Right lobe of liver (tissue), 6 donors: ENCODE measurements at places on chromosomes 7 and 10.
A peak's percentile ranks its signal among the peaks of the same experiment; 100 is the strongest.

DNA sequence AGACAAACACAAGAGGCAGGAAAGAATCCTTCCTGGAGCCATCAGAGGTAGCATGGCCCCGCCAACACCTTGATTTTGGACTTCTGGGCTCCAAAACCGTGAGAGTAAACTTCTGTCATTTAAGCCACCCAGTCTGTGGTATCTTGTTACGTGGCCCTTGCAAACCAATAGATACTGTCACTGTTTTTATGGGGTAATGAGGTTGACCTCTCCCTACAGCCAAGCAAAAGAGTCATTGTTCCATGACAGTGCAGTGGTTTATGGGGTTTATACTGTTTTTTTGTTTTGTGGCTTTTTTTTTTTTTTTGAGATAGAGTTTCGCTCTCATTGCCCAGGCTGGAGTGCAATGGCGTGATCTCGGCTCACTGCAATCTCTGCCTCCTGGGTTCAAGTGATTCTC, 32.8 kb downstream of the KIAA1549 start:
- no peak for DNase-seq
- H3K27ac ChIP-seq, result no peak overlapping the region
- no peaks in the 10 kb centered on the region for H3K4me1 ChIP-seq
- H3K4me3 ChIP-seq, result no peak overlapping the region
- H3K27me3 ChIP-seq, result no peaks in the 10 kb centered on the region
- H3K36me3 ChIP-seq, result no peaks in the 10 kb centered on the region

DNA sequence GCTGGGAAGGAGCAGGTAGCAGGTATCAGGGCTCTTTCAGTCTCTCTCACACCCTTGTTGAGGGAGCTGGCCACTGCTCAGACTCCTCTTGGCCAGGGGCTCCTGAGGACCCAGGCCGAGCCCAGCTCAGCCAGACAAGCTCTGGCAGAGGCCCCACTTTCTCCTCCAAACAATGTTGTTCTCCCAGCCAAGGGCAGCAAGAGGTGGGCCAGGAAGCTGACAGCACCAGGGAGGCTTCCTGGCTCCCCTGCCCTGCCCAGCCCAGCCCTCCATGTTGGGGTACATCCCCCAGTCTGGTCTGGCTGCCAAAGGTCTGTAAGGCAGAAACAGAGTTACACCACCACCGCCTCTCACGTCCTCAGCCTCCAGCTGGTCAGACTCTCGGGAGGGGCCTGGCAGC, 33.9 kb upstream of the COL13A1 start:
- no peaks in the 10 kb centered on the region for H3K27me3 ChIP-seq
- H3K4me3 ChIP-seq, result no peak overlapping the region
- H3K27ac ChIP-seq, result no peak overlapping the region
- no peak for DNase-seq
- H3K36me3 ChIP-seq, result no peaks in the 10 kb centered on the region

GRCh38 chr7:6074612-6075380, 43.6 kb downstream of the ANKRD61 start:
- DNase-seq, result no peak
- H3K27ac ChIP-seq, result no peak overlapping the region
- no peaks in the 10 kb centered on the region for H3K27me3 ChIP-seq
- no peaks in the 10 kb centered on the region for H3K4me1 ChIP-seq
- no peak overlapping the region for H3K4me3 ChIP-seq
- H3K36me3 ChIP-seq, result no peaks in the 10 kb centered on the region

GRCh38 chr10:28400176-28400575, 97.3 kb upstream of the MPP7 start:
- H3K27me3 ChIP-seq, result no peaks in the 10 kb centered on the region
- no peak for DNase-seq
- H3K4me1 ChIP-seq, result no peaks in the 10 kb centered on the region
- no peaks in the 10 kb centered on the region for H3K36me3 ChIP-seq

DNA sequence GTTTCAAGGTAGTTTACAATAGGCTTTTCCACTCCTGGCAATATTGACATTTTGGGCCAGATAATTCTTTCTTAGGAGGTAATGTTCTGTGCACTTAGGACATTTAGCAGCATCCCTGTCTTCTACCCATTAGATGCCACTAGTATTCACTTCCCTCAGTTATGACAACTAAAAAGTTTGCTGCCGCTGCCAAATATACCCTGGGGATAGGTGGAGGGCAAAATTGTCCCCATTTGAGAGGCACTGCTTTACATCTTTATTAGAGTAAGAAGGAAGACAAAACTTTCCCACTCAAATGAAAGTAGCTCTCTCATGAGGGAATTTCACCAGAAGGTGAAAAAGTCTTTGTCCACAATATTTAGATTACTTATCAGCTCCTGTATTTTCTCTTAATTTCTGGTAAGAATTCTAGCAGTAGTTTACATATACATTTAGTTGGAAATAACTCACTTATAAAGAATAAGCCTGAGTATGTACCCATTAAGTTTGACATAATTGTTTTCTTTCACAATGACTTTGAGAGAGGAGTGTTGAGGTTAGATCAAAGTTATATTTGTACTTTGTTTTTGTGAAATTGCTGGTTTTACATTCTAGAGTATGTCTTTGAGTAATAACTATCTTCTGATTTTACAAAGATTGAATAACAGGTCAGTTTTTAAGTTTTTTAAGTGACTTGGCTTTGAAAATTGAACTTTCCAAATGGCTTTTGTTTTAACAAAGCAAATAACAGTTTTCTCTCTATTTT, 46.0 kb downstream of the HELLS start:
- H3K27me3 ChIP-seq, result no peaks in the 10 kb centered on the region
- no peak overlapping the region for H3K27ac ChIP-seq
- no peak for DNase-seq
- H3K36me3 ChIP-seq, result no peaks in the 10 kb centered on the region
- no peak overlapping the region for H3K4me3 ChIP-seq
- H3K4me1 ChIP-seq, result no peaks in the 10 kb centered on the region

DNA sequence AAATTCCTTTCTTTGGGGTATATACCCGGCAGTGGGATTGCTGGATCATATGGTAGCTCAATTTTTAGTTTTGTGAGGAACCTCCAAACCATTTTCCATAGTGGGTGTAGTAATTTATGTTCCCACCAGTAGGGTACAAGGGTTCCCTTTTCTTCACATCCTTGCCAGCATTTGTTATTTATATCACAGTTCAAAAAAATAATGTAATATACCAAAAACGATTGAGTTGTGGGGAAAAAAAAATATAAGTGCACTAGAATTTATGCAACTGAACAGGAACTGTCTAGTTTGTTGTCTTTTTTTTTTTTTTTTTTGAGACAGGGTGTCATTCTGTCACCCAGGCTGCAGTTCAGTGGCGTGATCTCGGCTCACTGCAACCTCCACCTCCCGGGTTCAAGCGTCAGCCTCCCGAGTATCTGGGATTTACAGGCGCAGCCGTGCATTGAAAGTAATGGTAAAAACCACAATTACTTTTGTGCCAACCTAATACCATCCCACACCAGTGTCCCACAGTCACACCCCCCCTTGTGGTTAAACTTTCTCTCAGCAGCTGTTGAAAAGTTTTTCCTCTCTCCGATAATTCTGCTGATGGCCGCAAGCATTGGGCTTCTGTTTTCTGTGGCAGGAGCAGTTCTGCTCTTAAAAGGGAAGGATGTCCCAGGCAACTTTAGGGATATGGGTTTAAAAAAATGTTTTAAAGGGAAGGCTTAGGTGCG, 6.8 kb upstream of the LAT2 start:
- no peak for DNase-seq
- no peaks in the 10 kb centered on the region for H3K27me3 ChIP-seq
- no peaks in the 10 kb centered on the region for H3K4me1 ChIP-seq
- H3K36me3 ChIP-seq, result no peaks in the 10 kb centered on the region
- H3K27ac ChIP-seq, result no peak overlapping the region

- peaks cover 14% of the 10 kb centered on the region for H3K4me1 ChIP-seq
- no peak for DNase-seq
- H3K27ac ChIP-seq, result no peak overlapping the region
- no peak overlapping the region for H3K4me3 ChIP-seq
- H3K36me3 ChIP-seq, result no peaks in the 10 kb centered on the region
These were observed 62.8 kb downstream of the PODXL start for GRCh38 chr7:131493581-131493980.

DNA sequence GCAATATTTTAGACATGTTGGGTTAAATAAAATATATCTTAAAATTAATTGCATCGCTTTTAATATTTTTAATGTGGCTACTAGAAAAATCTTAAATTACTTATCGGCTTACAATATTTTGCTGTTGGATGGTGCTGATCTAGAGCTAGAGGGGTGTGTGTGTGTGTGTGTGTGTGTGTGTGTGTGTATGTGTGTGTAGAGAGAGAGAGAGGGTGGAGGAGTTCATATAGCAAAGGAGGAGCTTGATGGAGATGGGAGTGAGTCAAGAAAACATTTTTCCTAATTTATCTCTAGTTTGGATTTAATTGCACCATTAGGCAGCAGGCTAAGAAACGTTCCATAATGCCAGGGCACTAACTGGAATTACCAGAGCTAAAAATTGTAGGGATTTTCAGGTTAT, 10.4 kb upstream of the SLC25A13 start:
- H3K4me3 ChIP-seq, result no peak overlapping the region
- H3K27ac ChIP-seq, result no peak overlapping the region
- H3K36me3 ChIP-seq, result no peaks in the 10 kb centered on the region
- DNase-seq, result no peak
- H3K4me1 ChIP-seq, result peaks cover 21% of the 10 kb centered on the region

DNA sequence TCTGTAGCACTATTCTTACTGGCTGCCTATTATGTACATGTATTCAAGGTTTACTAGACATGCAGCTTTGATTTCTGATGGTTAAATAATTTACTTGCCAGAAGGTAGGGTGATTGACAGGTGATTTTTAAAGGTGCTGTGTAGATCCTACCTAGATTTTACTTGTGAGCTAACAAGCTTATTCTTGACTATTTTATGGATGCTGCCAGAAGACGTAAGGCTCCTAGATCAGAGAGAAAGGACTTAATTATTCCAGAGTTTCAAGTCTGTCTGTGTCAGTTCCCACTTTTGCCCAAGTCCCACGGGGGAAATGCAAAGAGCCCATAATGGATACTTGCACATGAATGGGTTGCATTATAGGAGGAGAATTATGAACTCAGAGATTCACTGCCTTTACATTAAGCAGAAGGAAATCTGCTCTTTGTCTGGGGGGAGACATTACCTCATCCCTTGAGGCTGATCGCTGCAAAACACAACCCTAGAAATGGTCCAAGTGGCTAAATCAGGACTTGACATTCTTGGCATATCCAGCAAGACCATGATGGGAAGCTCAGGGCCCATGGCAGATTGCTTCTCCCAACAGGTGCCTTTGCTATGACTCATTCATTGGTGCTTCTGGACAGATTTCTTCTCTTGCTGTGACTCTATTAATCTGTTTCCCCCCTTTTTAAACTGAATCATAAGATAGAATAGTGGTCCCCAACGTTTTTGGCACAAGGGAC, 32.1 kb downstream of the GPR158 start:
- no peak overlapping the region for H3K4me3 ChIP-seq
- DNase-seq, result no peak
- no peaks in the 10 kb centered on the region for H3K27me3 ChIP-seq
- H3K36me3 ChIP-seq, result no peaks in the 10 kb centered on the region
- no peak overlapping the region for H3K27ac ChIP-seq
- no peaks in the 10 kb centered on the region for H3K4me1 ChIP-seq

DNA sequence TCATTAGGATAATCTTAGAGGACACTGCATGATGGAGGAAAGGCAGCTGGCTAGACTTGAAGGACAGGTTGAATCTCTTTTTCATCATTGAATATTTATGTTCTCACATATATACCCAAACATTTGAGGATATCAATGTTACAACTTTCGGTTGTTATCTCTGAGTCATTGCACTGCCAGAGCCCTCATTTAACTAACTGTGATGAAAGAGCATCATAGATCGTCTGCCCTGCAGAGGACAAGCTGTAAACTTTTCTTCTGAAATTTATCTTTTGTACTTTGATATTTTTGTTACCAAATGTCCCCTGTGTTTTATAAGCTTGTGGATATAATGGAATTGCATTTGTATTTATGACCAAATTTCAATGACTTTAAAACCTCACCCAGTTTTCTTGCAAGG, 298.7 kb downstream of the PHF14 start:
- no peak overlapping the region for H3K4me3 ChIP-seq
- no peak overlapping the region for H3K27ac ChIP-seq
- H3K4me1 ChIP-seq, result no peaks in the 10 kb centered on the region
- DNase-seq, result no peak
- no peaks in the 10 kb centered on the region for H3K36me3 ChIP-seq
- no peaks in the 10 kb centered on the region for H3K27me3 ChIP-seq

DNA sequence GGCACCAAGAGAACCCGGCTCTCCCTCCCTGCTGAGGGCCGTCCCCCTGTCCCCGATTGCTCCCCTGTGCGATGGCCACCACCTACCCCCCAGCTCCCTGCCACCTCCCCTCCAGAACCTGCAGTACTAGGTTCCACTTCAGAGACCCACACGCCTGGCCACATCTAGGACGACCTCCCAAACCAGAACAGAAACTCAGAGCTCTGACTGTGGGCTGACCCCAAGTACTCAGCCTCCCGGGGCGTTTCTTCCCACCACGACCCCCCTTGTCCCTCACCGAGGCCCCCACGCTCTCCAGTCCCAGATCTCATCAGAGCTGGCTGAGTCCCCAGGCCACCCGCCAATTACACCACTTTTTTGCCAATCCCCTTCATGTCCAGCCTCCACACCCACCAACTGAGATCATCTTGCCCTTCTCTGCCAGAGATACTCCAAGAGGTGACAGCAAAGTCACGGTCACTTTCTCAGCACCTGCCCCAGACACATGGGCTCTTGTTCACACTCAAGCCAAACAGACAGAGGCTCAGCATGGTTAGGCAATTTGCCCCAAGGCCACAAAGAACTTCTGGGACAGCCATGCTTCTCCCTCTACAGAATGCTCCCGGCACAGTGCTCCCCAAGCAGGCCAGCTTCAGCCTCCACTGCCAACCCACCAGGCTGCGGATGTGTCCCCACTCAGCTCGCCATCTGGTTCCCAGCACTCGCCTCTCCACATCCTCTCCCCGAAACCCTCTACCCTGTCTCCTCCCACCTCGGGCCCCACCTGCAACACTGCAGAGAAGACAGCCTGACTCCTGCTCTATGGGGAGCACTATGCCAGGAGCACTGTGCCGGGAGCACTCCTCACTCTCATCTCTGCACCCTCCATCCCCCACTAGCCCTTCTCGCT, 4.7 kb downstream of the TMEM120A start:
- peak overlapping the region; percentile 58 for H3K27ac ChIP-seq
- peaks cover 22% of the 10 kb centered on the region for H3K36me3 ChIP-seq
- no peaks in the 10 kb centered on the region for H3K27me3 ChIP-seq
- H3K4me3 ChIP-seq, result no peak overlapping the region
- peaks cover 36% of the 10 kb centered on the region for H3K4me1 ChIP-seq

DNA sequence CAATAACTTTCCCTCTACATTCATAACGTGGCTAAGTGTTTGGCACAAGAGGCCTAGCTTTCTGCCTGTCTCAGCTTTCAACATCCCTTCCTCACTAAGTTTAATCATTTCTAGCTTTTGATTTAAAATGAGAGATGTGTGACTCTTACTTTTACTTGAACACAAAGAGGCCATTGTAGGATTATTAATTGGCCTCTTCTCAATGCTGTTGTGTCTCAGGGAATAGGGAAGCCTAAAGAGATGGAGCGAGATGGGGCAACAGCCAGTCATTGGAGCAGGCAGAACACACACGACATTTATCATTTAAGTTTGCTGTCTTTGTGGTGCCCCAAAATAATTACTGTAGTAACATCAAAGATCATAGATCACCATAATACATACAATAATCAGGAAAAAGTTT, 167.1 kb upstream of the TRIM24 start:
- H3K4me1 ChIP-seq, result peaks cover 18% of the 10 kb centered on the region
- no peak overlapping the region for H3K27ac ChIP-seq
- DNase-seq, result no peak
- no peaks in the 10 kb centered on the region for H3K36me3 ChIP-seq
- no peaks in the 10 kb centered on the region for H3K27me3 ChIP-seq
- no peak overlapping the region for H3K4me3 ChIP-seq
